Activated CD4-positive, alpha-beta memory T cell treated with anti-CD3 and anti-CD28 coated beads for 36 hours (primary cell): ENCODE measurements at places on chromosomes 12 and 14.

GRCh38 chr14:105181549-105182295 lies 610 bp upstream of the NUDT14 start:
- DNase-seq: no peak

GRCh38 chr14:91286530-91286937 lies 42.0 kb upstream of the GPR68 start:
- DNase-seq: peak; percentile 87

GRCh38 chr12:16335838-16336237 lies 11.6 kb upstream of the MGST1 start:
- DNase-seq: no peak

DNA sequence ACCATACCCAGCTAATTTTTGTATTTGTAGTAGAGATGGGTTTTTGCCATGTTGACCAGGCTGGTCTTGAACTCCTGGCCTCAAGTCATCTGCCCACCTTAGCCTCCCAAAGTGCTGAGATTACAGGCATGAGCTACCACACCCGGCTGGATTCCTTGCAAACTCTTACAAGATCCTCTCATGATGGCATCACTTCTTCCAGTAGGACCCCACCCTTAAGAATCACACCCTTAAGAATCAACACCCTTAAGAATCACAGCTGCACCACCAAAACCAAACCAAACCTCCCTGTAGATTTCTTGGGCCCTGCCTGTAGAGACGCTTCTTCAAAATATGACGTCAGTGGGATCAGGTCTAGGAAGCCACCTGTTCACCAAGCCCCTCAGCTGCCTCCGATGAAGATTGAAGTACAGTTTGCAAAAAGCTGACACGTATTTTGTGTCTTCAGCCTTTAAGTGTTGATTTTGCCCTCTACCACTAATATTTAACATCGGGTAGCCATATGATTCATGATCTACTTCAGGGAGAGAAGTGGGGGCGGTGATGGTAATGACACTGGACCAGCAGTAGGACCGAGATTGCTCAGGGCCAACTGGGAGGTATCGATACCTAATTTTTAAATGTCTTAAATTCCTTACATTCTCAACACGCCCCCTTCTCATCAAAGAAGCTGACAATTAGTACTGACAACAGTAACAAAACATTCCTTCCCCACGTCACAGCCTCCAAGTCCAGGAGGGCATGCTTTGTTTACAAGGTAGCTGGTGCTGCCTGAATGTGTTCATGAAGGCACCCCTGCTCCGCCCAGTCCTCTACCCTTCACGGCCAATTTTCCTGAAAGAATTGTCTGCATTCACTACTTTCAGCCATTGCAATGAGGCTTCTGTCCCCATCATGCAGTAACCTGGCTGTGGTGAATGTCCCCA lies 57.2 kb downstream of the ESRRB start:
- no peak for DNase-seq

GRCh38 chr12:32296567-32296966 lies 102.8 kb upstream of the FGD4 start:
- DNase-seq: no peak

DNA sequence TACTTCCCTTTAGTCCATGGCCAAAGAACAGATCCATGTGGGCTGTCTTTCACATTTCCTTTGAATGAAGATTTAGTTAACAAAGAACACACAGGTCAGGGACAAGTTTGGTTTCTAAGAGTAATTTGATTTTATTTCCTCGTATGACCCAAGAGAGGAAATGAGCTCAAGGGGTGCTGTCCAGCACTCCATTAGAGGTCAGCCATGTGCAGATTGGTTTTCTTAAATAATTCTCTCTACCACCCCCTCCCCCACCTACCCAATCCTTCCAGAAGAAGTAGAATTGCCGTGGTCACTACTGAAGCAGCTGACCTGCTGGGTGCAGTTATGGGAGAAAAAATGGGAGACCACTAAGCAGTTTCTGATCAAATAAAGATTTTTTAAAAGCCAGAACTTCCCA lies 13.9 kb upstream of the OAS1 start:
- DNase-seq: no peak

DNA sequence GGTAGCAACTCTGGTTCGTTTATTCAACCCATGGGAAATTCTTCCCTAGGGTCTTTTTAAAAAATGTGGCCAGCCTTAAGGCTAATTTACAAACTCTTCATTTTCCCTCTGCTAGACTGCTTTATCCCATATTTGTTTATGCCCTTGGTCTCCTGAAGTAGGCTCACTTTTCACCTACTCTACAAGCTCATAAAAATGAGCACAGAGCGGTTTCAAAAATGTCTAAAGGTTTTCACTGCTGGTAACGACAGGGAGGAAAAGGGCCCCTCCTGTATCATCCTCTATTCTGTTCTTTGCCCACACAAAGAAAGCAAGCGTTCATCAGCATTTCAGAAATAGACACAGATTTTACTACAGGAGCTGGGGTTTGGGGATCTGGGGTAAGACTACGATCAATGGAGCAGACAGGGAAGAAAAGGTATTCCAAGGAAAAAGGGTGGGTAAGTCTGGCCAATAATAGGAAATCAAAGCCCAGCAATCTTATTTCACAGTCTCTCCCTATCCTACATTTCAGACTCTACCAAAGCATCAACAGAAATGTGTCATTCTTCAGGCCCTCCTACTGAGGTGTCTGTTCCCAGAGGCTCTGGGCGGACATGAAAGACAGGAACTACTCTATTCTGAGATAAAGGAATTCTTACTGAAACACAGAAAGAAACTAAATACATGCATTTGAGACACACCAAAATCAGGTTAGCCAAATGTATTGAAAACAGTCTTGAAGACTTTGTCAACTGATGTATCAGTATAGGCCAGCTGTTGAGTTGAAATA lies 86.4 kb downstream of the SPPL3 start:
- DNase-seq: no peak

DNA sequence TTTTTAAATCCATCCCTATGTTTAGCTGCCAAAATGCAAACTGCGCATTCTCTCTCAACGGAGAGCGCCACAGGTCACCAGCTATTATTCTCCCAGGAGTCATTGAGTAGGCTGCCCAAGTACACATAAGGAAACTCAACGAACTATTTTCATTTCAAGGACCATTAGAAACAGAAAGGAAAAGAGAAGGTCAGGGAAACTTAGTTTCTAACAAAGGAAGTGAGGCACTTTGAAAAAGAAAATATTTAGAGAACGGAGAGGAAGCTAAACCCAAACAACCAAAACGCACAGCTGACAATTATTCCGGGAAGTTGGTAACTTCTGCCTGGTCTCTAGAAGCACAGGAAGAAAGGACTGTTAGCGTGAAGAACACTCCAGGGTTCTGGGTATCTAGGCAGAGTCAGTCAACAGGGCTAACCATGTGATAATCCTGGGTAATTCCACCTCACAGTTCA lies 23.5 kb downstream of the GPHB5 start:
- DNase-seq: no peak

DNA sequence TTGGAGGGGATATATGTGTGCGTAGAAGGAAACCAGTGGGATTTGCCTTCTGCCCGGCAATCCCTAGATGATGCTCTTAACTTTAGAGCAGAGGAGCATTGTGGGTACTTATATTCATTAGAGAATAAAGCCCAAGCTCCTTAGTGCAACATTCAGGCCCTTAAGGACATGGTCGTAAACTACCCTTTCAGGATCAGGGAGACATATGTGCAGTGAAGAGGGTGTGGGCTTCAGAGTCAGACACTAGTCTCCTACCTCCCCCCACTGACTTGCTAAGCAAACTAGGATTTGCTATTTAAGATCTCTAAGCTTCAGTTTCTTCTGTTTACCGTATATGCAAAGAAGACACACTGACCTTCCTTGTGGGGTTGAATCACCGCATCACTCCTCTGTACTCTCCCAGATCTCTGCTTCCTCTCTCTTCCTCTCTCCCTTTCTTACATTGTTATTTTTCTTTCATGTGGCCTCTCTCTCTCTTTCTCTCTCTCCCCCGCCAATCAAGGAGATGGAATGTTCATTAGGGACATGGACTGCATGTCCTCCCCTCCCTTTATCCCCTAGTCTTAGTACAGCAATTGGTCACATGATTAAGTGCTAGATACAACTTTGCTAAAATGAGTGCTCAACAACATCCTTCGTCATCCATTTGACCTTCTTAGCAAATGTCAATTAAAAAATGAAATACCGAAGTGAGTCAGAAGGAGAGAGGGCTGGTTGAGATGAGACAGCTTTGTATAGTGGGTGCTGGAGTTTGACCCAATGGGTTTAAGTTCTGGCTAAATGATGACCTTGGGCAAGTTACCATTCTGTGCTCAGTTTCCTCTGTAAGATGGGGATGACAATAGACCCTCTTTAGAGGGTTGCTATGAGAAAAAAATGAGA lies 91.7 kb downstream of the TMX1 start:
- DNase-seq: no peak

DNA sequence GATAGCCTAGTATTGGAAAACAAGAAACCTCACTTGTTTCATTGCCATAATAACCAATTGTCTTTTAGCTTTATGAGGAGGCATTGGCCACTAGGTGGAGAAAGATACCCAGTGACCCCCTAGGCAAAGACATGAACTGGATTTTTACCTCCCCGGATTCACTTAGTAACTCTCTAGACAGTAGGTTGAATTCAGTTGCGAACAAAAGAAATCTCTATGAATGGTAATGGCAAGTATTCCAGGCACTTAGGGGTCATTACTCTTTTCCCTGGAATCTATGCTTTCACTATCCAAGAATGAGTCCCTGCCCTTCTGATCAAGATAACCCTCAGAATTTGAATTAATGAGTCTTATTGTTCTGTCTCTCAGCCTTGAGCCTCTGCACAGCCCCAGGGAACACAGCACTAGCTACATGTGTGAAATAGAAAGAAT lies 29.5 kb upstream of the RHOJ start:
- DNase-seq: no peak

GRCh38 chr12:131209082-131210070 lies 255.7 kb downstream of the ADGRD1 start:
- DNase-seq: peak; percentile 37

DNA sequence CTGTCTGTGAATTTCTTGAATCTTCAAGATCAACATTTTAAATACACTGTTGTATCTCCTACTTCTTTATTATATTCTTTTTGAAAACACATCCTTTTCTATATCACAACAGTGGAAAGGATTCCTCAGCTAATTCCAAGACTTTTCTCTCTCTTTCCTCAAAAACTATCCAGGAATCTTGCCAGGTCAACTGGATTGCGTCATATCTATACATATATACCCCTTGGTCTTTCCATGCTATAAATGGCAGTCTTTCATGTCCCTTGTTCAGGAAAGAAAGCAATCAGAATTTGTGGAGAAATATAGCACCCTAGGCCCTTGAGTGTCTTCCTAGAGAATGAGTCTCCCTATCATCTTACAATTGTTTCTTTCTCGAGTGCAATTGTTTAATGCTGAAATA lies 149.0 kb downstream of the KCNA5 start:
- no peak for DNase-seq

DNA sequence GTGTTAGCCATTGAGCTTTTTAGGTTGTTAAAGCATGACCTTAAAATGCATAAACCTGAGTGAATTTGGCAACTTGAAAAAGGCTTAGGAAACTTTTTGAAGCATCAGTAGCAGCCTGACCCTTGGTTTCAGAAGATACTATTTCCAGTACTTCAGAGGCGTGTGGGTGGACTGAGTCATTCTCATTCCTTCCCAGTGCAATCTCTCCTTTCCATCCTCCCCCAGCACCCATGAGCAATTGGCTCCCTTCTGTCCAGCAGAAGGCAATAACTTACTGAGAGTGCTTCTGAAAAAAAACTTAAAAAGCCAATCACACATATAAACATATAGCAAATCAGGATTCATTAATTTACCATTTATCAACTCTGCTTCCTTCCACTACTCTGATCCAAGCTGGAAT lies 299.3 kb upstream of the STXBP6 start:
- DNase-seq: no peak

GRCh38 chr12:23860019-23860418 lies 89.5 kb downstream of the SOX5 start:
- no peak for DNase-seq

DNA sequence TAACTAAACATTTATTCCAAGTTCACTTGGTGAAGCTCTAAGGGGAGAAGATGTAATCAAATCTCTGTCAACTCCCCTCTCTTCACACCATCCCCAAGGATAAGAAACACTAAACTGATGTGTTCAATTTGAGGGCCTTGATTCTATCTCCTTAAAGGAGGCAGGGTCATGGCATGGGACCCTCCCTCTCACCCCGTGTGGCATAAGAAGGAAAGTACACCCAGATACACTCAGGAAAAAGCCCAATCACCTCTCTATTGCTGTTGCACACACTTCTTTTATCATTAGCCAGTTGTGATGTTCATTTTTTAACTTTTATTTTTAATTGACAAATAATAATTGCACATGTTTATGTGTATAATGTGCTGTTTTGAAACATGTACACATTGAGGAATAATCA lies 35.1 kb downstream of the WASHC3 start:
- DNase-seq: no peak

- no peak for DNase-seq
These were observed 27.3 kb downstream of the ABCD2 start for GRCh38 chr12:39592295-39592694.

GRCh38 chr12:4282892-4283511 lies 9.4 kb downstream of the CCND2 start:
- no peak for DNase-seq

GRCh38 chr12:89417246-89417977 lies 65.1 kb upstream of the DUSP6 start:
- DNase-seq: no peak

DNA sequence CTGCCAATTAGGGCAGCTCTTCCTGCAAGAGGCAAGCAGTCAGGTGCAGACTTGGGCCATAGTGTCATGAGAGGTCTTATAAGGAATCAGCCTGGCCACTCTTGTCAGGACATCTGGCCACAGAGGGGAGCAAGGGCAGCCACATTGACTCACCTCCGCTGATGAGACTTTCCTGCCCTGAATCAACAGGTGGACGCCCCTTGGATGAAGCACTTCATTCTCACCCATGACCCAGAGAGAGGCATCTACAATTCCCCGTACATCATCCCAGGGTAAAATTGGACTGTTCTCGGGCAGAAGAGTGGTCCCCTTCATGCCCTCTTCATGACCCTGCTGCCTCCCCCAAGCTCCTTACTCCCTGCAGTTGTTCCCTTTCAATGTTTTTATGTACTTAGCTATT lies 16.9 kb downstream of the DAO start:
- DNase-seq: no peak

DNA sequence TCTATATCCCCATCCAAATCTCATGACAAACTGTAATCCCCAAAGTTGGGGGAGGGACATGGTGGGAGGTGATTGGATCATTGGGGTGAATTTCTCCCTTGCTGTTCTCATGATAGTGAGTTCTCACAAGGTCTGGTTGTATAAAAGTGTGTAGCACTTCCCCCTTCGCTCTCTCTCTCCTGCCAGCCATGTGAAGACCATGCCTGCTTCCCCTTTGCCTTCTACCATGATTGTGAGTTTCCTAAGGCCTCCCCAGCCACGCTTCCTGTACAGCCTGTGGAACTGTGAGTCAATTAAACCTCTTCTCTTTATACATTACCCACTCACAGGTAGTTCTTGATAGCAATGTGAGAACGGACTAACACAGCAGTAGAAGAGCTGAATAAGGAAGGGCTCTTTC lies 62.6 kb upstream of the VASH1 start:
- DNase-seq: no peak

DNA sequence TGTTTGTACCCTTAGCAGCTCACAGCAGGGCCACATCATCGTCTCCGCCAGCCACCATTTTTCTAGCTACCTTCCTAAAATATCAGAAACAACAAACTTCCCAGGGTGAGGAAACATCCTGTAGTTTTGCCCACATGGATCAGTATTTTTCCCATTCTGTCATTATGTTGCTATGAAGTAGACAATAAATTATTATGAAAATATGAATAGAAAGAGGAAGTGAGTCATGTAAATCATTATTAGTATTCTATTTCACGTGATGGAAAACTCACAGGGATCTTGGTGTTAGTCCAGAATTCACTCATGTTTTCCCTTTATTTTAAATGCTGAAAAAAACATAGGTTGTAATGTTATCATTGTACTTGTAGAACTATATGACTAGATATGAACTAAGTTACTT lies 319.4 kb downstream of the SYT1 start:
- DNase-seq: no peak
